Stimulated activated CD4-positive, alpha-beta T cell treated with anti-CD3 and anti-CD28 coated beads, Interleukin-15, amount 100 ng/mL, for 1 hour (primary cell): ENCODE measurements at places on chromosomes 7 and 10.

DNA sequence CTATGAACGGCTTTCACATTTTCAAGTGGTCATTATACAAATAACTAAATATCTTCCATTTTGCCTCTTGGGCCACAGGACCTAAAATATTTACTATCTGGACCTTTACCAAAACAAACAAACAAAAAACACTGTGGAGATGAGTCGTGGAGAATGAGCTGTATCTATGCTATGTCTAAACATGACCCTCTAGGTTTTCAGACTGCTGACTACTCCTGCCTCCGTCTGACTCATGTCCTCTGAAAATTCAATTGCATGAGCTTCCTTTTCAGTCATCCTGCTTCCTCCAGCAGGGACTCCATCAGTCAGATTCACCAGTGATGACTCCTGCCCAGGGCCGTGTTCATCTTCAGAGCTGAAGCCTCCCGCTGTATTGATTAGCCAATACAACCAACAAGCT, 96.8 kb downstream of the COL28A1 start:
- DNase-seq: no peak

DNA sequence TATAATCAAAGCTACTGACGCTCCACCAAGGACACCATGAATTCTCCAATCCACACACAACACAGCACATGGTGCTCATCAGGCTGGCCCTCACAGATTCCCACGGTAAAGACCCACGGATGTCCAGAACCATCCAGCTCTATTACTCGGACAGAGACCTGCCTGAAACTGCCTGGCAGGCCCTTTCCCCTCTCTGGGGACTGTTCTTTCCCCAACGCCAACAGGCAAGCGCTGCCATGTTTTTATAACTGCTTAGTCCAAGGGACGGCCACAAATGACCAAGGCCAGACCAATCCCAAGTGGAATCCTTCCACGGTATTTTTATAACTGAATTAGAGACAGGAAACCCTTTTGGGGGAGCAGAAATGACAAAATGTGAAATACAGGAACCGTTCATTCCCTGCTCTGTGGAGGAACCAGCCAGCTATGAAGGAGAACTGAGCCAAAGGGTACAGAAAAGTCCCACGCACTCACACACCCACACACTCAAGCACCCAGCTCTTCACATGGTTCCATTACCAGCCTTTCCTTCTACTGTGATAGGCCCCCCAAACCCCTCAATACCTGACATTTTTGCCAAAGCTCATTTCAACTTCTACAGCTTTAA, 4.1 kb downstream of the PIP4K2A start:
- DNase-seq: no peak

- no peak for DNase-seq
These were observed 76.5 kb downstream of the MICALL2 start for GRCh38 chr7:1382553-1383397.

DNA sequence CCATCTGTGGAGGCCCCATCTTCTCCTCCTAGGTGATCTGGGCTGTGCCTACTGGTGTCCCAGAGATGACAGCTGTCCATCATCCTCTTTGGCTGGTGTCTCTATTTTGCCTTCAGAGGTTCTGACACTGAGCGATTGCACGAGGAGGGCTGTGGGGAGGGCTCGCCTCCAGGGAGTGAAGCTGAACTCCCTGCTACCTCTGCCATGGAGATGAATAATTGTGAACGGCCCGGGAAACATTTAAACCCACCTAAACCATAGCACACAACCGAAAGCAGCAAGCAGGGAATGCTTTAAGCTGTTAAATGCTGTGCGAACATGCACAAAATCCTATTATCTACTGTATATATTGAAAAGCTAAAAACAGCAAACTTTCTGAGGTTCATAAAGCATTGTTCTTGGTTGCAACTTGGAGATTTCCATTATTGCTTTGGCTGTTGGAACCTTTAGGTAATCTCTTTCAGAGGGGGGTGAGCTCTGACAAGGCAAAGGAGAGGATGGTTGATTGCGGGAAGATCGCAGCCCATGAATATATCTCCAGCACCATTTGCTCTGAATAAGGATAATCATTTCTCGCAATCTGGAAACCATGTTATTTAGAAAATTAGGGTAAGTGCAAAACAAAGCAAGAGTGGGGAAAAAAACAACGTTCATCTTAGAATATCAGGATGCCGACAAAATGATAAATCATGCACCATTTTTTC, 507.6 kb downstream of the GALNT17 start:
- DNase-seq: no peak

DNA sequence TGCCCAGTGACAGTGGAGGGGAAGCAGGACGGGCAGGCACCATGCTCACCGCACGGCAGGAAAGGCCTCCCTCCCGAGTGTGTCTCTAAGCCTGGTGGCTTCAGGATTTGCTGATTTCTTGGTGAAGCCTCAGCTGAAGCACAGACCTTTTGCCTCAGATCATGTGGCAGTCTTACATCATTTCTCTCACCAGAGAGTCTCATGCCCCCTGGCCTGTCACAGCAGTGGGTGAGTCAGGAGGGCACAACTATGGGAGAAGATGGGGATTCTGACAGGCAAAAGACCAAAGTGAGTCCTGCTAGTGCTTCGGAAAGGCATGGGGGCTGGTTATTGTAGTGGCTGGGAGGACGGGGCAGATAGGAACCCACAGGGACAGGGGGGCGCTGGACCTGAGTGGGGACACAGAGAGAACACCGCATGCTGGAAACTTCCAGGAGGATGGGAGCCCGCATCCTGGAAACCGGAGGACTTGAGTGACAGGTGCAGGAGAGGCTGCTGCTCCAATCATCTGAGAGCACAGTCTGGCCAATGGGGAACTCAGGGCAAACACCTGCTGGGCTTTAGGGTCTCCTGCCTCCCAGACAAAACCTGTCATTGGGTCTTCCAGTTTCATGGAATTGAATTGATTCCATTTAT, 166.8 kb downstream of the ADARB2 start:
- DNase-seq: no peak

- DNase-seq: no peak
These were observed 5.9 kb upstream of the LRRC18 start for GRCh38 chr10:48945441-48946130.

DNA sequence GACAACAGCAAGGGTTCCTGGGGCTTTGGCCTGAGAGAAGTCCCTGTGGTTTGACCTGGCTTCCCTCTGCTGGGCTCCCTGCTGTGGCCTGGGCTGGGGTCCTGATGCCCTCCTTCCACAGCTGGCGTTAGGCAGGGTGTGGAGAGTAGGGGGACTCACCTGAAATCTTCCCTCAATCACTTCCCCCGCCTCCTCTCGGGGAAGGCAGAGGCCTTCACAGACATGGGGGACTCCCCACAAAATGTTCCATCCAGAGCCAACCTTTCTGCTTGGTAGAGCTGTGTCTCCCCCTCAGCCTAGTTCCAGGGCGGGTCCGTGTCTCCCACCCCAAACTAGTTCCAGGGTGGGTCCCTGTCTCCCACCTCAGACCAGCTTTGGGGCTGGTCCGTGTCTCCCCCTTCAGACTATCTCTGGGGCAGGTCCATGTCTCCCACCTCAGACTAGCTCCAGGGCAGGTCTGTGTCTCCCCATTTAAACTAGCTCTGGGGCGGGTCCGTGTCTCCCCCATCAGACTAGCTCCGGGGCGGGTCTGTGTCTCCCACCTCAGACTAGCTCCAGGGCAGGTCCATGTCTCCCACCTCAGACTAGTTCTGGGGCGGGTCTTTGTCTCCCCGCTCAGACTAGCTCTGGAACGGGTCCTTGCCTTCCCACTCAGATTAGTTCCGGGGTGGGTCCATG, 2.2 kb downstream of the PVRIG start:
- no peak for DNase-seq

- no peak for DNase-seq
These were observed 104.3 kb downstream of the CUL2 start for GRCh38 chr10:34985823-34986222.

GRCh38 chr7:104967088-104967487, 46.9 kb upstream of the KMT2E start:
- DNase-seq: no peak

- DNase-seq: no peak
These were observed 17.0 kb upstream of the SFRP5 start for GRCh38 chr10:97788552-97789442.

DNA sequence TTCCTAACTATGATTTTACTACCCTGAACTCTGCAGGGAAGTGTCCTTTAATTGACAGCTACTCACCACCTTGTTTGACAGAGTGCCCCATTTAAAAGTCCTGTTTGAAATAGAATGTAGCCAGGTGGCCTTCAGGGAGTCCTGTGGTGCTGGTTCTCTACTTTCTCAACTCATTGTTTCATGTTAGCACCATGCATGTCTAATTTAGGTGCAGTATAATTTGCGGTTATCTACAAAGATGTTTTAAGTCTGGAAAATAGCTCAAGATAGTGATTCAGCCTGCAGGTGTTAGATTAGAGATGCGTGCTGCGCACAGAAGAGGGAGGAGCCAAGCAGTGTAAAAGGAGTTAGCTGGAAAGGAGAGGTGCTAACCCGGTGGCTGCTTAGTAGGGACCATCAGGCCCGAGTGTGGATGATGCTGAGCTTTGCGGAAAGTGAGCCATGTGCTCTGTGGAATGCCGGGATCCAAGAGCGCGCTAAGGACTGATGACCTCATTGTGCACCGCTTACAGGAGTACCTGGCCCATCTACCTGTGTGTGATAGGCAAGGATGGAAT, 1.2 kb downstream of the CCM2 start:
- no peak for DNase-seq

- DNase-seq: no peak
These were observed 28.5 kb downstream of the NPS start for GRCh38 chr10:127577376-127578258.

DNA sequence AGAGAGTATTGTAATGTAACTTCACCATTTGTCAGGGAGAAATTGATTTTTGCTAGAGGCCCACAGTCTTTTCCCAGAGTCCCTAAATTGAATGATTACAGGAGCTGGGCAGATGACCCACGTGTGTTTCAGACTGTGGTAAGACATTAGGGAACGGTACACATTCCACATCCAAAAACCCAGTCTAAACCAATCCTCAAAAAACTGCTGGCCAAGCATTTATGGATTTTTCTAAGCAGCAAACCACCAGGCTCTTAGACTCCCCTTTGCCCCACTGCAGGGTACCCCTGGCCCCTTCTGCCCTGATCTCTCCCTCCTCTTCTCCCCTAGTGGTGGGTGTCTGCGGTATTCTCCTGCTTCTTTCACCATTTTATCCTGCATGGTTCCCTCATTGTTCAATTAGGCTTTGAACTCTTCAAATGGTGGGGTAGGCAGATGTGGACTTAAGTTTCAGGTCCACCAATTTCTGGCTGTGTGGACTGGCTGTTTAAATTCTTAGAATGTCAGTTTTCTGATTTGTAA, 135.5 kb upstream of the SORCS3 start:
- no peak for DNase-seq

- DNase-seq: no peak
These were observed 254.6 kb downstream of the TFEC start for GRCh38 chr7:115775981-115776380.

DNA sequence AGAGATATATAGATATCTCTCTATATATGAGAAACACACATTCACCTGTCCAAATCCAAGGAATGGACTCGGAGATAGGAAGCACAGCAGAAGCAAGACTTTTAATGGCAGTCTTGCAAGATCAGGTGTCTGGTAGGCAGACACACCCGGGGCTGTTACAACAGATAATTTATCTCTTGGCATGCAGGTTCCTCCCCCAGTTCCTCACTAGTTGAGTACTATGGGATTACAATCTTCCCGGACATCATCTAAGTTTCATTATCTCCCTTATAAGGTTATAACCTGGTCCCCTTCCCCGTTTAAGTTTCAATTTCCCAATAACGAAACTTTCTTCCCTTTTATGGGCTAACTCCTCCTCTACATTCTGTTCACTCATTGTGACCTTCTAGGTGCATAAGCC, 399.3 kb downstream of the PPP1R3A start:
- DNase-seq: no peak

DNA sequence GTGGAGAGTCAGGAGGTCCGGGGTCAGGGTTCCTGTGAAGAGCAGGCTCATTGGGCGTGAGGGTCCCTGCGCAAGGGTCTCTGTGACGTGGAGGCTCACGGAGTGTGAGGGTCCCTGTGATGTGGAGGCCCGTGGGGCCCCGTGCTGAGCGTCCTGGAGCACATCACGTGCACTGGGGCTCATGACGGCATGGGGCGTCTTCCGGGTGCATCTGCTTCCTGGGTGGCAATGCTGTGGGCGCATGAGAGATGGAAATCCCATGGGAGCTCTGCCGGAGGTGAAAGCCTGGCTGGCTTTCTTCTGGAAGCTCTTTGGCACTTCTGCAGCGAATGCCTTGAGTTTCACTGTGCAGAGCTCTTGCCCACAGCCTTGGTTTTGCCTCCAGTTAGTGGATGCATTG, 71.4 kb downstream of the WDR37 start:
- no peak for DNase-seq

- DNase-seq: no peak
These were observed 122.4 kb upstream of the PPP2R2D start for GRCh38 chr10:131778385-131778784.

DNA sequence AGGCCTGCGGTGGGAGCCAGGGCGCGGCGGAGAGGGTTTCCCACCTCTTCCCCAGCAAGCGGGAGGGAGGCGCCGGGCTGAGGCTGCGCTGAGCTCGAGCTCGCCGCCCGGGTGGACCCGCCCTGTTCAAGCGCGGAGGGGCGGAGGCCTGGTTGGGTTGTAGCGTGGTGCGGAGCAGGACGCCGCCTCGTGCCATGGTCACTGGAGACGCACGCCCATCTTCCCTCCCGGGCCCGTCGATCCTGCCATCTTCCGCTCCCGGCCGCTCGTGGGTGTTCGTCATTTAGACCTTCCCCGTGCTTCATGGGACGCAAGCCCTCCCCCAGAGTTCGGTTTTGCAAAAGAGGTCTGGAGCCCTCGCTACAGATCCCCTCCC, 9.3 kb upstream of the EN2 start:
- no peak for DNase-seq

- DNase-seq: no peak
These were observed 56.3 kb downstream of the SFMBT2 start for GRCh38 chr10:7354330-7355047.

- no peak for DNase-seq
These were observed 180.8 kb downstream of the MAD1L1 start for GRCh38 chr7:2051707-2052656.

DNA sequence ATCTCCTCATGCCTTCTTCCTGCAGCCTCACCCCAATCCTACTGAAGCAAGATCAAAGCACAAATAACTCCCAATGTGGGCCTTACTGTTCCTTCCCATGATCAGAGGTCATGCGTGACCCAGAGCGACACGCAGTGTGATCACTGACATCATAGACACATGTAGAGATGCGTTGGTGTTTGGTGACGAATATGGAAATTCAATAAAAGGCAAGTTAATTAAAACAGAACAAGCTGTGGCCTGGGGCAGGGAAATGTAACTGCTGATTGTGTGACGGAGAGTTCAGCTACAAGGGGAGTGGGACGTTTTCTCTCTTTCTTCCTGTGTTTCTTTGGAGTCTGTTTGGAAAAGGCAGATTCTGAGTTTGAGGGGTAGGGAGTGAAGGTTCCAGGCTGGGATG, 34.8 kb upstream of the CARD11 start:
- DNase-seq: no peak

DNA sequence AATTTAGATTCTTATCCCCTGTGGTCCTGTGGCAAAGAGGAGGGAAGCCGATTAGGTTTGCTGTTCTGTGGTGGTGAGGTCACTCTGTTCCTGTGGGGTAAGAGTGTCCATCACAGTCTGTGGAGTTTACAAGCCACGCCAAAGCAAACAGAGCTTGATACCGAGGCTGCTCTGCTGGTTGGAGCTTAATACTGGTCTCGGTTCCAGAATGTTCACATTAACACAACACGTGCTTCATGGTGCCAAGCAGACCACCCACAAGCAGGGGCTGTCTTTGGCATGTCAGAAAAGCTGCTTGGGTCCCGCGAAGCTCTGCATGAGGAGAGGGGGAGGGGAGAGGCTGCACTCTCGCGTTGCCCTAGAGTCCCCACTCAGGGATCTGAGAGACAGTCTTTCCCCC, 47.5 kb downstream of the DNAJB6 start:
- DNase-seq: no peak
